SHP77 treated with DMSO at 0.1 percent for 48 hours (cell line): ENCODE measurements at places on chromosomes 4 and X.

DNA sequence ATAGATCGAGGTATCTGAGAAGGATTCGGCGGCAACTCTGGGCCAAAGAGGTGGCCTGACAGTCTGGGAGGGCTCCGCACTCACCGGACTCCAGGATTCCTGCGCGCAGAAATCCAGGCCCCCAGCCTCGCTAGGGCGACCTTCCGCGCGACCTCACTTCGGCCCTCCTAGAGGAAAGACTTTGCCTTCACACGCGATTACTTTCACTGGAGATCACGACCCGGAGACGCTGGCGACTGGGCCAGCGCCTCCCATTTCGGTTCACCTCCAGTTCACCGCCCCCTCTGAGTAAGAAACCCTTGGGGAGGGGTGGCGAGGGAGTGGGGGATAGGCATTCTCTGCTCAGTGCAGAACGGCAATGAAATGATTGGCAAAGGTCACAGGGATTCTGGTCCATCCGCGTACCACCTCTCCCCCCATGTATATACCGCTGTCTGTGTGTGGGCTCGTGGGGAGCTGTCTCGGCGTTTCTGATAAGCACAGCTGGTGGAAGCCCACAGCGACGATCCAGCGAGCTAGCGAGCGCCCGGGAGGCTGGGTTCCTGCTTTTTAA is 2.5 kb downstream of the POU3F4 start:
- DNase-seq: no peak

GRCh38 chr4:87209182-87209581 is 11.2 kb downstream of the KLHL8 start:
- DNase-seq: no peak

GRCh38 chrX:18098763-18099162 is 121.9 kb downstream of the BEND2 start:
- no peak for DNase-seq

DNA sequence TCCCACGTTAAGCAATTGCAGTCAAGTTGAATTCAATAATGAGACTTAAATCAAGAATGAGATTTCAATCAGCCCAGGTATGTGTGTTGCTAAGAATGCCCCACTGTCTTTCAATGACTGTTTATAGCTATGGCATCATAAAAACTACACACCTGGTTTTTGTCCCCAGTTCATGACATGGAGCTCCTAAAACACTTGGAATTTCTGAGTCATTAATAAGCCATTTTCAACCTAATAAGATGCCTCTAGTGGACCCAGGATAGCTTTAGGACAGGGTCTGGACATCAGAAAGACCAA is 72.7 kb upstream of the STS start:
- no peak for DNase-seq

DNA sequence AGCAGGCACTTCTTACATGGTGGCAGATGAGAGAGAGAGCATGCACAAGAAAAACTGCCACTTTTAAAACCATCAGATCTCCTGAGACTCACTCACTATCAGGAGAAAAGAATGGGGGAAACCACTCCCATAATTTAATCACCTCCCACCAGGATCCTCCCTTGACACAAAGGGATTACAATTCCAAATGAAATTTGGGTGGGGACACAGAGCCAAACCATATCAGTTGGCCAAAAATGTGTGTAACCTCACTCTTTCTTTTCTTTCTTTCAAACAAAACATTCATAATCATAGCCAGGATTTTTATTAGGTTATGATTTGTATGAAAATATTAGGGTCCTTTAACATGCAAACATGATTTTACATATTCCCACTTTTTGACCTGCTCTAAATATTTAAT is 222.1 kb downstream of the PCDH18 start:
- no peak for DNase-seq

DNA sequence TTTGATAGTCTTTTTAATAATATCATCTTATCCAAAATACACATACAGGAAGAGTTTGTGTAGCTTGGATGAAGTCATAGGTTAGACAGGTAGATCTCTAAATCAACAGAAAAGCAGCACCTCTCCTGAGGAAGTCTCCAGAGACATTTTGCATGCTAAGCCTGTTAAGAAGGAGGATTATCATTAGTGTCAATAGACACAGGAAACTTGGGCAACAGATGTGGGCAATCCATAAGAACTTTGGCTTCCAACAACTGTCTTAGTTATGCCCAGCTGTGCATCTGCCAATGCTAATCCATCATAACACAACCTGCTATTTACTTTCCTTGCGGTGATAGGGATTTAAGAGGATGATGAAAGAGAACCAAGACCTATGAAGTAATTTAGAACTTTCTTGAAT is 1052.6 kb downstream of the RPA4 start:
- no peak for DNase-seq

- DNase-seq: no peak
These were observed 69.6 kb upstream of the RASGEF1B start for GRCh38 chr4:81541161-81541945.

- no peak for DNase-seq
These were observed 102.7 kb upstream of the SLC7A11 start for GRCh38 chr4:138344851-138345250.

DNA sequence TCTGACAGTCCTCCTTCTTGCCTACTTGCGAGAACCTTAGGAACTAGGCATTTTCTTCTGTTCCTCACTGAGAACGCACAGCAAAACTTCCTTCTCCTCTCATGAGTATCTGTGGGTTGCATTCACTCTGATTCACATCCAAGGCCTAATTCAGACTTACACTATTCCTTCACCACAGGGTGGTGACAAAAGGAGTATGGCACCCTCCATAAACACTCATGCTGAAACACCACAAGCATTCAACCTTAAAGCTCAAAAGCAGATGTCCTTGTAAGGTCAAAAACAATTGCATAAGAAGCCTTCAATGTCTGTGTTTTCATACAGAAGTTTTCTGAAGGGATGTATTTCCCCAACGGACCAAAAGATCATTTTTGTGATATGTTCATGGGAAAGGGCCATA is 147.3 kb downstream of the CORIN start:
- DNase-seq: no peak

DNA sequence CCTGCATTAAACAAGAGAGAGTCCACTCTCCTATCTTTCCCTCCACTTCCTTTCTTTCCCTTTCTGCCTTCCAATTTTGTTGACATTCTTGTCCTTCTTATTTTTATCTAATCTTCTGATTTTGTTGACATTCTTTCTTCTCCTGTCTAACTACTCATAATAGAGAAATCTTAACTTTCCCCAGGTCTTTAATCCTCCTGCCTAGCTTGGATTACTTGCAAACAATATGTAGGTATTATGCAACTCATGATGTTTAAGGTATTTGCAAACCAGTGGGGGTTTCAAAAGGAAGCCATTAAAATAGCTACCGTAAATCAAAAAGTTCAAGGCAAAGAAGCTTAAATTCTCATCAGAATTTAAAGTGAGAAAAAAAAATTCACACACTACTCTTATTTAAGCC is 53.9 kb downstream of the PROM1 start:
- no peak for DNase-seq

GRCh38 chrX:136754651-136755050 is 26.1 kb downstream of the ARHGEF6 start:
- no peak for DNase-seq

GRCh38 chr4:168474660-168475320 is 5.5 kb downstream of the DDX60L start:
- no peak for DNase-seq

GRCh38 chr4:10163296-10163695 is 46.7 kb upstream of the WDR1 start:
- DNase-seq: no peak

GRCh38 chr4:183905081-183905592 is at the start of gene STOX2:
STOX2 (plus strand) TSS chr4:183905307; CDS start chr4:183906791, 1,484 bp downstream.
- DNase-seq: no peak

- DNase-seq: no peak
These were observed 138.6 kb downstream of the AMELX start for GRCh38 chrX:11431786-11432185.

DNA sequence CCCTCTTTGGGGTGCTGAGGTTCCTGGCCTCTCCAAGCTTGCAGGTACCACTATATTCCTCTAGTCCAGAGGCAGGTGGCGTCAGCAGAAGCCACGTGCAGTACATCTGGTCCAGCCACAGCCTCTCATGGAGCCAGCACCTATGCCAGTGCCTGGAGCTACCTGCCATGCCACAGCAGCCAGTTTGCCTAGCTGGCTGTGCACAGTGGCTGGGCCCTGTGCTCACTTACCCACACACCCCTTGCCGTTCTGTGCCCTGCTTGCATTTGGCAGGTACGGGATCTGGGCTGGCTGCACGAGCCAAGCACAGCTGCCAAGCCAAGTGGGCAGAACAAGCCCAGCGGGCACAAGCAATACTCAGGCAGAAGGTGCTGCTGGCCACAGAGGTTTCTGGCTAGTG is 601.1 kb downstream of the EPHA5 start:
- DNase-seq: no peak

DNA sequence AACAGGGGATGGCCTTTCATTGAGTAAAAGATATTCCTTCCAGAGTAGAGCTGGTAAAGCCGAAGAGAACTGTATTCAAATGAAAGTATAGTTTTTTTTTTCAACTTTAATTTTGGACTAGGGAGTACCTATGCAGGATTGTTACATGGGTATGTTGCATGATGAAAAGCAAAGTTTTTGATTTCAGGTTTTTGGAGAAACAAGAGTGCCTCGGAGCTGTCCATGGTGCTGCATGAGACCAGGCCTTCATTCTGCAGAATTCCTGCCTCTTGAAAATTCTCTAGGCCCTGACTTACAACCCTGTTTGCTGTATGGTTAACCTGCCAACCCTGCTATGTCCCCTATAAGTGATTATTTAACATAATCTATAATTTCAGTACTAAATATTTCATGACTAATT is 1065.7 kb upstream of the FTHL17 start:
- DNase-seq: no peak
